ENCODE measurements at places on chromosomes 2 and 18. TPM values are rescaled to one million over a fixed set of nuclear protein-coding genes. Genes with fewer than 3 reads are reported as not detected.

SCG2 gene
- polyA plus RNA-seq: 0.75 TPM

DOK6 gene
- 21.8 TPM for polyA plus RNA-seq

ARHGAP15 gene
- 3.7 TPM for polyA plus RNA-seq

IL1A gene
- polyA plus RNA-seq: 0.17 TPM

CRYBA2 gene
- polyA plus RNA-seq: not detected

MC5R gene
- polyA plus RNA-seq: 0.22 TPM

GALNT5 gene
- 0.70 TPM for polyA plus RNA-seq

GBX2 gene
- 0.52 TPM for polyA plus RNA-seq

IGFBP2 gene
- 169 TPM for polyA plus RNA-seq

PLCL1 gene
- 16.8 TPM for polyA plus RNA-seq

SNED1 gene
- polyA plus RNA-seq: 8.2 TPM

GPR39 gene
- polyA plus RNA-seq: 3.3 TPM

TUBA4B gene
- polyA plus RNA-seq: 0.75 TPM

LBH gene
- polyA plus RNA-seq: 91.3 TPM

SP140L gene
- polyA plus RNA-seq: 12.9 TPM

CLK1 gene
- 335 TPM for polyA plus RNA-seq

PPP1R1C gene
- polyA plus RNA-seq: 3.5 TPM

VWC2L gene
- 0.18 TPM for polyA plus RNA-seq

ASPRV1 gene
- polyA plus RNA-seq: 4.7 TPM

MBOAT2 gene
- polyA plus RNA-seq: 90.8 TPM

EHD3 gene
- 21.5 TPM for polyA plus RNA-seq

IRS1 gene
- 11.7 TPM for polyA plus RNA-seq

ATP6V1B1 gene
- polyA plus RNA-seq: 58.5 TPM

CPO gene
- polyA plus RNA-seq: 1.7 TPM

HJURP gene
- polyA plus RNA-seq: 33.4 TPM

NAB1 gene
- polyA plus RNA-seq: 75.5 TPM

CDCA7 gene
- 46.8 TPM for polyA plus RNA-seq

IL1RL2 gene
- polyA plus RNA-seq: 1.4 TPM

KCNE4 gene
- 16.9 TPM for polyA plus RNA-seq

ABCG5 gene
- polyA plus RNA-seq: 0.63 TPM

CD28 gene
- polyA plus RNA-seq: 1.9 TPM

CTAGE1 gene
- polyA plus RNA-seq: 0.05 TPM

GPR45 gene
- not detected for polyA plus RNA-seq

RETREG2 gene
- 105 TPM for polyA plus RNA-seq

GALNT14 gene
- polyA plus RNA-seq: 47.6 TPM

IL36B gene
- not detected for polyA plus RNA-seq

TMX3 gene
- polyA plus RNA-seq: 82.9 TPM

RTP5 gene
- not detected for polyA plus RNA-seq
